ENCODE measurements at places on chromosomes 12 and 14.

GRCh38 chr12:120914794-120915193 lies 10.6 kb upstream of the SPPL3 start:
- no peaks in the 10 kb centered on the region for H3K27me3 ChIP-seq
- no peaks in the 10 kb centered on the region for H3K4me1 ChIP-seq
- no peak overlapping the region for H3K27ac ChIP-seq
- no peaks in the 10 kb centered on the region for H3K36me3 ChIP-seq

GRCh38 chr12:22413592-22413991 lies 79.1 kb upstream of the ST8SIA1 start:
- no peak for DNase-seq
- no peak overlapping the region for H3K27ac ChIP-seq
- no peaks in the 10 kb centered on the region for H3K27me3 ChIP-seq
- no peaks in the 10 kb centered on the region for H3K36me3 ChIP-seq
- no peak overlapping the region for H3K4me3 ChIP-seq
- no peaks in the 10 kb centered on the region for H3K4me1 ChIP-seq

DNA sequence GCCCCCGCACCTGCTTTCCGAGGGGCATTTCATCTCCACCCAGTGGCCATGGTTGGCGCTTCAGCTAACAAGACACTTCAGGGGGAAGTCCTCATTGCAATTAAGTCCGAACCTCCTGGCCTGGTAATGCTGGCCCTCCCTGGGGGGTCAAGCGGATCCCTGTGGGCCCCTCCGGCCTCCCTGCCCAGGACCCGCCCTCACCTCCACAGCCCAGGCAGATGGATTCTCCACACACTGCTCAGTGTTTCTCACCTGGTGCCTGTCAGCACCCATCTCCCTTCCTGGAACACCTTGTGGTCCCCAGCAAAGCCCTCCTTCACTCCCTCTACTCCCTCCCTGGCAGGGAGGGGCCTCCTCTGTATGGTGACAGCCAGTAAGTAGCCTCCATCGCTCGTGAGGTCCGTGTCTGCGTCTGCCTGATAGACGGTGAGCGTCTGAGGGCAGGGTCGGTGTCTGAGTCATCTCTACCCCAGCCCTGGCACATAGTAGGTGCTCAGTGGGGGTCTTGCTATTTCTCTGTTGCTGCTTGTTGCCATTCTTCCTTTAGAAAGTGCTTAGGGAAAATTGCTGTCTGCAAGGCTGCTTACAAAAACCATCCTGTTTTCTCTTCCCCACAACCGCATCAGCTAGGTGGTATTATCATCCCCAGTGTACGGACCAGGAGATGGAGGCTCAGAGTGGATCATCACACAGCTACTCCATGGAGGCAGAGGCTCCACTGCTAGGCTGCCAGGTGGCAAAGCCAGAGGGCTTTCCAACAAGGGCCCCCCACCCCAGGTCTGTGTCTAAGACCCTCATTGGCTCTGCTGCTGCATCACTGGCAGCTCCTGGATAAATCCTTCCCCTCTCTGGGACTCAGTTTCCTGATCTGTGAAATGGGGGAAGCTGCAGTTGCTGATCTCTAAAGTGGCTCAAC lies 39.7 kb upstream of the EML1 start:
- no peak overlapping the region for H3K27ac ChIP-seq
- H3K36me3 ChIP-seq = no peaks in the 10 kb centered on the region
- peaks cover 26% of the 10 kb centered on the region for H3K27me3 ChIP-seq

GRCh38 chr12:4892418-4892817 lies 17.3 kb upstream of the KCNA1 start:
- H3K27ac ChIP-seq = no peak overlapping the region
- H3K4me3 ChIP-seq = no peak overlapping the region
- H3K36me3 ChIP-seq = no peaks in the 10 kb centered on the region
- H3K27me3 ChIP-seq = no peaks in the 10 kb centered on the region
- DNase-seq = no peak
- H3K4me1 ChIP-seq = no peaks in the 10 kb centered on the region

- H3K4me1 ChIP-seq = no peaks in the 10 kb centered on the region
- H3K27me3 ChIP-seq = no peaks in the 10 kb centered on the region
- no peak overlapping the region for H3K4me3 ChIP-seq
Measured at GRCh38 chr12:75685617-75686225, 174.3 kb upstream of the KRR1 start.

DNA sequence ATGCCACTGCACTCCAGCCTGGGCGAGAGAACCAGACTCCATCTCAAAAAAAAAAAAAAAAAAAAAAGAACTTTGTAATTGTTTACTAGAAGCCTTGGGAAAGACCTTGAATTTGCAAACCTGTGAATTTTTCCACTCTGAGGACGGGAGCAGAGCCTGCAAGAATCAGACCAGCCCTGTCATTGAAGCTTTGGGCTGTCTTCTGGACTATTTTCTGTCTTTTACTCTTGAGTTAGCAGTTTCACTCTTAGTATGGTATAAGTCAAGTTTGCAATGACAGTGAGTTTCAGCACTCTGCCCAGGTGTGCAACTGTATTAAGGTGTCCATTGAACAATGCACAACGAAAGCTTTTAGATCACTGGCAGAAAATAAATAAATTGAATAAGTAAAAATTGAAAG lies 81.4 kb upstream of the KRAS start:
- H3K36me3 ChIP-seq = no peaks in the 10 kb centered on the region
- DNase-seq = no peak
- no peaks in the 10 kb centered on the region for H3K27me3 ChIP-seq
- no peak overlapping the region for H3K4me3 ChIP-seq

- no peak for DNase-seq
- no peaks in the 10 kb centered on the region for H3K27me3 ChIP-seq
- H3K4me1 ChIP-seq = no peaks in the 10 kb centered on the region
- no peak overlapping the region for H3K27ac ChIP-seq
- no peaks in the 10 kb centered on the region for H3K36me3 ChIP-seq
- no peak overlapping the region for H3K4me3 ChIP-seq
Measured at GRCh38 chr12:34406228-34406995, 384.1 kb downstream of the ALG10 start.

GRCh38 chr12:119069147-119069642 lies 87.9 kb downstream of the SRRM4 start:
- no peak overlapping the region for H3K27ac ChIP-seq
- no peaks in the 10 kb centered on the region for H3K36me3 ChIP-seq
- H3K27me3 ChIP-seq = no peaks in the 10 kb centered on the region
- DNase-seq = no peak

GRCh38 chr14:99118946-99119345 lies 153.1 kb downstream of the BCL11B start:
- H3K27ac ChIP-seq = no peak overlapping the region
- no peak overlapping the region for H3K4me3 ChIP-seq
- H3K27me3 ChIP-seq = no peaks in the 10 kb centered on the region
- no peaks in the 10 kb centered on the region for H3K36me3 ChIP-seq
- H3K4me1 ChIP-seq = no peaks in the 10 kb centered on the region

DNA sequence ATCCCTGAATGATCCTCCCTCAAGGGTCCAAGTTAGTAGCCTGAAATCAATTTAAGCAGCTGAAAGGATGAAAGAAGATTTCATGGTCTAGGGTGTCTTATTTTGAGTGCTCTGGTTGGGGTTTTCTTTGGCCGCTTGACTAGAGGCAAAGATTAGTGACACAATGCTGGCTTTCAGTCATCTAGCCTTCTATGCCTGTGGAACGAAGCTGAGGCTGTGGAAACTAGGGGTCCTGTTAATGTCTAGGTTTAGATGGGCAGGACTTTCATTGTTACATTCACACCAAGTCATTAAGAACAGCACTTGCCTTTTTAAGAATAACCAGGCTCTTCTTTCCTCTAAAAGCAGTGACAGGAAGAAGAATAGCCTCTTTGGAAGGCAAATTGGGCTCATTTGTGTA lies 253.8 kb upstream of the E2F7 start:
- no peak overlapping the region for H3K4me3 ChIP-seq
- H3K27me3 ChIP-seq = no peaks in the 10 kb centered on the region
- H3K36me3 ChIP-seq = no peaks in the 10 kb centered on the region
- no peaks in the 10 kb centered on the region for H3K4me1 ChIP-seq

- H3K36me3 ChIP-seq = peaks cover 22% of the 10 kb centered on the region
- DNase-seq = peak; percentile 94
- H3K27me3 ChIP-seq = no peaks in the 10 kb centered on the region
Measured at GRCh38 chr12:57782608-57783465, at the start of gene TSFM. TSS of gene TSFM (plus strand) at chr12:57782787. CDS start at chr12:57782802, 15 bp downstream.

GRCh38 chr14:24293525-24293924 lies 6.1 kb downstream of the DHRS1 start:
- peaks cover 6% of the 10 kb centered on the region for H3K4me1 ChIP-seq
- no peak overlapping the region for H3K27ac ChIP-seq
- peaks cover 43% of the 10 kb centered on the region for H3K36me3 ChIP-seq
- no peaks in the 10 kb centered on the region for H3K27me3 ChIP-seq

DNA sequence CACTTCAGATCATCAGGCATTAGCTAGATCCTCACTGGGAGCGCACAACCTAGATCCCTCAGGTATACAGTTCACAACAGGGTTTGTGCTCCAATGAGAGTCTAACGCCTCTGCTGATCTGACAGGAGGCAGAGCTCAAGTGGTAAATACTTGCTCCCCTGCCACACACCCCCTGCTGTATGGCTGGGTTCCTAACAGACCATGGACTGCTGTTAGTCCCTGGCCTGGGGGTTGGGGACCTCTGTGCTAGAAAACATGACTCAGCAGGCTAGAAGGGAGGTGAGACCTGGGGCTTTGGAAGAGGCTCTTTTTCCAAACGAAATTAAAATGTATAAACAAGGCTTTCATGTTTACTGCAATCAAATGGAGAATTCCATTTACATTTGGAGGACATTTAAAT lies 691.1 kb downstream of the FLRT2 start:
- no peaks in the 10 kb centered on the region for H3K36me3 ChIP-seq
- no peaks in the 10 kb centered on the region for H3K4me1 ChIP-seq
- H3K27ac ChIP-seq = no peak overlapping the region
- DNase-seq = no peak
- no peaks in the 10 kb centered on the region for H3K27me3 ChIP-seq

- H3K4me1 ChIP-seq = no peaks in the 10 kb centered on the region
- H3K27me3 ChIP-seq = no peaks in the 10 kb centered on the region
- no peak overlapping the region for H3K4me3 ChIP-seq
Measured at GRCh38 chr14:104370256-104370870, 209.2 kb upstream of the C14orf180 start.

DNA sequence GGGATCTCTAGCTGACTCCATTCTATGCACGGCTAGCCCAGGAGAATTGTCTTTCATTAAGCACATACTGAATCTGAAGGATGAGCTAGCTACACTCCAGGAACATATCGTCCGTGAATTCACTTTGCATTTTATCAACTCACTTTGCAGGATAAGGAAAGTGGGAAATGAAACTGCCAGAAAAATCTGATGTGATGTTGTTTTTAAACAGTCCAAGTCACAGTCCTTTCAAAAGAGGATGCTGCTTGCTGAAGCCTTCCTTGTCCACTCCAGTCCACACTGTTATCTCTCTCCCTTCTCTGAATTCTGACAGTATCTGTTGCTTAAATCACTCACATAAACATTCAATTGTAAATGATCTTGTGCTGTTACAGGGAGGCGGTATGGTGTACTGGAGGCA lies 12.7 kb upstream of the TMCC3 start:
- H3K27ac ChIP-seq = no peak overlapping the region
- no peak for DNase-seq
- no peaks in the 10 kb centered on the region for H3K36me3 ChIP-seq
- H3K4me1 ChIP-seq = no peaks in the 10 kb centered on the region
- no peak overlapping the region for H3K4me3 ChIP-seq
- H3K27me3 ChIP-seq = no peaks in the 10 kb centered on the region

DNA sequence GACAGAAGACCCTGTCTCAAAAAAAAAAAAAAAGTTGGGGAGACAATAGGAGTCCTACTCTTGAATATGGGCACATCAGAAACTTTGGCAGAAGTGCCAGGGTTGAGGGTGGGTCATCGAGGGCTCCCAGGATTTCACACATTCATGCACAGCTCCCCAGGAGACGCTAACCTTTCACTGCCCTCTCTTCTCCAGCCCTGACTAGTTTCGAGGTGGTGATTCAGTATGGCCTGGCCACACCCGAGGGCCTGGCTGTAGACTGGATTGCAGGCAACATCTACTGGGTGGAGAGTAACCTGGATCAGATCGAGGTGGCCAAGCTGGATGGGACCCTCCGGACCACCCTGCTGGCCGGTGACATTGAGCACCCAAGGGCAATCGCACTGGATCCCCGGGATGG lies 29.4 kb upstream of the LRP1-AS start:
- no peak overlapping the region for H3K27ac ChIP-seq
- H3K36me3 ChIP-seq = no peaks in the 10 kb centered on the region
- H3K27me3 ChIP-seq = no peaks in the 10 kb centered on the region
- H3K4me3 ChIP-seq = no peak overlapping the region

DNA sequence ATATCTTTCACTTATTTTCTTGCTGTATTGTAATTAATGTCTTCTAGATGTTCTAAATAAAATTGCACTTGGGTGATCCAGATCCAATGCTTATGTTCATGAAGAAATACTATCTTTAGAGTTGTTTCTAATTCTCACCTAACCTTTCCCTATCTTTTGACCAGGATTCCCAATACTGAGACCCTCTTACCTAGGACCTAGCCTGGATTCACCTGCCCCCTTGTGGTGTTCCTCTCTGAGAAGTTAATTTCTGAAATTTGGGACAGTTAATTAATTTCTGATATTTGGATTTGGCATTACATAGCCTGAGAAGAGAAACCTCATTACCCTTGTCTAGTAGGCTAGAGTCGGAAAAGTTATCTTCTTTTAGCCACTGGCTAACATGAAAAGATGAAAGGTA lies 29.5 kb downstream of the FOXA1 start:
- no peak for DNase-seq
- H3K27ac ChIP-seq = no peak overlapping the region
- no peaks in the 10 kb centered on the region for H3K36me3 ChIP-seq
- H3K4me3 ChIP-seq = no peak overlapping the region
- H3K27me3 ChIP-seq = no peaks in the 10 kb centered on the region

DNA sequence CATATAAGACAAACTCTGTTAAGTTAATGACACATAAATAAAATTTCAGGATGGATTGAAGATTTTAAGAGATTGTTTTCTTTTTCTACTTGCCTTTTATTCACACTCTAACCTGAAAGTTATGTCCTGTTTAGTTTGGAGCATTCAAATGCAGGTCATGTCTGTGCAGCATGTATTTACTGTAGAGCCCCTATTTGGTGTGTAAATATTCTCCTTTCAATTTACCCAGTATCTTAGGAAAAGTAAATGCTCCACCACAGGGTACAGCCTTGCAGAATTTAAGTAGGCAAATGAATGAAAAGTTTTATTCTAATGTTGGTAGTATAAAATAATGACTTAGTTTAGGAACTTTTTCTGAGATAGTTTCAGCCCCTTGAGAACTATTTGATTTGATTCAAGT lies 6.2 kb upstream of the DCN start:
- H3K36me3 ChIP-seq = no peaks in the 10 kb centered on the region
- H3K27ac ChIP-seq = no peak overlapping the region
- no peaks in the 10 kb centered on the region for H3K27me3 ChIP-seq
- H3K4me1 ChIP-seq = no peaks in the 10 kb centered on the region
- no peak overlapping the region for H3K4me3 ChIP-seq
- DNase-seq = no peak
